ENCODE measurements at places on chromosomes 3 and 15.

DNA sequence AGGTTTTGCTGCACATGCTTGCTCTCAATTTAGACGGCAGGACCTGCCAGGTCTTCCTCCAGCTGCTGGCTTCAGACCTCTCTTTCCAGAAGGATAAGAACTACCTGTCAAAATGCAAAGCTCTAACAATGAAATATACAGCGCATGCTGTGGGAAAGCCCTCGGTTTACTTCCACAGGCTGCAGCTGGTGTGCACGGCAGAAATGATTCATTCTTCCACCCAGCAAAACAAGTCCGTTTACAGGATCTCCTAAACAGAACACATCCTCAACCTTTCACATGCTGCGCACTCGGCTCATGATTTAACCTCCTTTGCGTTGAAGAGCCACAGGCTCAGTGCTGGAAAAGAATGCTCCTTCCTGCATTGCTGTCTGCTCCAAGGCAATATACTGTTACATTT, 92.4 kb upstream of the WNT5A start:
- DNase-seq = no peak

DNA sequence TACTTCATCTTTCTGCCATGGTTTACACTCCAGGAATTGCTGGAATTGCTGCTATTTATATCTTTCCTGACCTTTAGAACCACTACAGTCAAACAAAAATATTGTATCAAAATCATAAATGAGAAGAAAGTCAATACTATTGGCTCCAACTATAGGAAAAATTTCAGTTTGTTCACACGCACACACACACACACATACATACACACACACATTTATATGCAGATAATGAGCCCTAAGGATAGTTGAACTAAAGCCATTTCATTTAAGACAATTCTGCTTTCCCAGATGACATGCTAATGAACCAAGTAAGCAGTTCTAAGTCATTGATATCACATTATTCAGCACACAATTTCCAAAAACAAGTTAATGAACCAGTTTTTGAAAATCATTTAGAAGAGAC, 627.3 kb downstream of the PLOD2 start:
- no peak for DNase-seq

DNA sequence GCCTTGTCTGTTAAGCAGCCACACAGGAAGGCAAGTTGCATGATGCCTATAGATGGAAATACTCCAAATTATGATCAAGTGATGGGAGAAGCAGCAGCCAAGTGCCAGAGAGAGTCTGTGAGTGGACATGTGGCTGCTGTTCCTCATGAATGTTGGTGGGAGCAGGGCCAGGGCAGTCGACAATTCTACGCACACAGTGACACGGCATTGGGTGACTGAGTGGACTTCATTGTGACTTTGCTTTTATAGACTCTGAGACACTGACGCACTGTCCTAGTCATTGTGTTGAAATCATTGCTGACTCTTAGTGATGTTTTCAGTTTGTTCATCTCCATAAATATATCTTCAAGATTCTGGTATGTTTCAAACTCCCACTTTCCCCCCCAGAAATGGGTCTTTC, 246.3 kb upstream of the SEMA6D start:
- no peak for DNase-seq

DNA sequence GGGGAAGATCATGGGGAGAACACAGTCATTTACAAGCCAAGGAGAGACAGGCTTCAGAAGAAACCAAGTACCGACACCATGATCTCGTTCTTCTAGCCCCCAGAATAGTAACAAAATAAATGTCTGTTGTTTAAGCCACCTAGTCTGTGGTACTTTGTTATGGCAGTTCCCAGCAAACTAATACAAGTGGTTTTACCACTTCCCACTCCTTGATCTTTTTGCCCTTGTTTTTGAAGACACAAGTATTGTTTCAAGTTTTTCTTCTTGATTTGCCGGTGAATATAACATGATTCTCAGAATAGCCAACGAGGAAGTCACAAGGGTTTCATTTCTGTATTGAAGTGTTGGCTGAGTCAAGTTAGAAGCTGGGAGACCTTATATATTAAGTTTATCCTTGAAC, 220.3 kb downstream of the SOX2 start:
- no peak for DNase-seq

DNA sequence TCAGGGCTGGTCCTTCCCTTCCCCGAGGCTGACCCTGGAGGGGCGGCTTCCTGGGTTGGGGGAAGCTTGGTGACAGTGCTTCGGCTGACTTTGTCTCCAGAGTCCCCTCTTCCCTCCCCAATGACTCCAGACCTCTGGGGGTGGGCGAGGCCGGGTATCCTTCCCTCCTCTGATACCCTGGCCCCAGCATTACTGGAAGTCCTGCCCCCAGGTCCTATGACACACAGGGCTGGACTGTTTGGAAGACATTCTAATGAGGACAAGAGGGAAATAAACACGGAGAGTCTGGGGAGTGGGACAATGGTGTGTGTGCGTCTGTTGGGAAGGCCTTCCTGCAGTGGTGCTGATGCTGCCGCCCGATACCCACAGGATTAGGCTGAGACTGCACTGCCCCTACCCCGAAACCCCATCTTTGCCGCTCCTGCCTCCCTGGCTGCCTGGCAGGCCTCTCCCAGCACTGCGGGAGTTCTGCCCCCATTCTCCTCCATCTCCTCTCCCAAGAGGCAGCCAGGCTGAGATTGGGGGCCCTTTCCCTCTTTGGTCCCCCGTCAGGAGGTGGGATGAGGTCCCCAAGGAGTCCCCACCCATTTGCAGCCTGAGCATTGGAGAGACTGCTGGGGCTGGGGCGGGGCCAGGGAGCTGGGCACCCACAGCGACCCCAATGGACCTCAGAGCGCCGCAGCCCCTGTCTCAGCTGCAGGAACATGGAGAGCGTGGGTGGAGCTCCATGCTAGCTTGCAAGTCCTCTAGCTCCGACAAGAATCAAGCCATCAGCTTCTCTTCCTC, 29.7 kb upstream of the FBLN2 start:
- no peak for DNase-seq

DNA sequence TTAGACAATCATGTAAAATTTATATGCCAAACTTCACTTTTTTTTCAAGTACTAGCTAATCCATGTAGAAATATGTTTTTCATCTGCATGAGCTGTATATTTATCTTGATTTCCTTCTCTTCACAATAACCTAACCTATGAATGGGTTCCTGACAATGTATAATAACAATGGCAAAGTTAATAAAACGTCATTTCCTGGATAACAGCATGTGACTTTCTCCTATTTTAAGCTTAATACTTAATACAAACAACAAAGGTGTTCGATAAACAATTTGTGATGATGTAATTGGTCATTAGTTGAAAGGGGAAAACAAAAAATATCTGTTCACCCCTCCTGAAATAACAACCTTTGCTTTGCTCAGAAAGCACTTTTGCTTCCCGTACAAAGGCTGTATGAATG, 20.4 kb downstream of the CD200 start:
- DNase-seq = no peak

DNA sequence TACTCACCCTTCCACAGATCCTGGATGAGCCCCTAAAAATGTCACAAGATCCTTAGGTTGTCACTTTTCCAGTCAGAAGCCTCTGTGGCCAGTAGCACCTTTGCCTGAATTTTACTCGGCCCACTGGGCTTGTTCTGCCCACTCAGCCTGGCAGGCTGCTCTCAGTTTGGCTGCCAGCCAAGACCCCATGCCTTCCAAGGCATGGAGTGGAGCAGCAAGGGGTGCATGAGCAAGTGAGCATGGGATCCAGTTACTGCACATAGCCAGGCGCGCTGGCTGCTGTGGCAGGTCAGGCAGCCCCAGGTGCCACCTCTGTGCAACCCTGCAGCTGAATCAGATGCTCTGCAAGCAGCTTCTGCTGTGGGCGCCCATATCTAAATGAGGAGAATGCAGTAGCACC, 79.3 kb downstream of the CGGBP1 start:
- no peak for DNase-seq

- DNase-seq = no peak
Measured at GRCh38 chr3:188796122-188796631, 375.6 kb upstream of the TPRG1 start.

DNA sequence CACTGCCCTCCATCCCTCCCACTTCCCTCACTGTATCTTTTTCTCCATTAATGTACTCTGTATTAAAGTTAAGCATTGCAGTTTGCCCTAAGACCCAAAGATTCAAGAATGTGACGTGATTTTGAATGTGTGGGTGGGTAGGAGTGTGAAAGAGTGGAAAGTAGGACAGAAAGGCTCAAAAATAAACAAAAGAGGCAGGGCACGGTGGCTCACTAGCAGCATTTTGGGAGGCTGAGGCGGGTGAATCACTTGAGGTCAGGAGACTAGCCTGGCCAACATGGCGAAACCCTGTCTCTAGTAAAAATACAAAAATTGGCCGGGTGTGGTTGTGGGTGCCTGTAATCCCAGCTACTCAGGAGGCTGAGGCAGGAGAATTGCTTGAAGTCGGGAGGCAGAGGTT, 18.4 kb downstream of the TFRC start:
- DNase-seq = no peak

DNA sequence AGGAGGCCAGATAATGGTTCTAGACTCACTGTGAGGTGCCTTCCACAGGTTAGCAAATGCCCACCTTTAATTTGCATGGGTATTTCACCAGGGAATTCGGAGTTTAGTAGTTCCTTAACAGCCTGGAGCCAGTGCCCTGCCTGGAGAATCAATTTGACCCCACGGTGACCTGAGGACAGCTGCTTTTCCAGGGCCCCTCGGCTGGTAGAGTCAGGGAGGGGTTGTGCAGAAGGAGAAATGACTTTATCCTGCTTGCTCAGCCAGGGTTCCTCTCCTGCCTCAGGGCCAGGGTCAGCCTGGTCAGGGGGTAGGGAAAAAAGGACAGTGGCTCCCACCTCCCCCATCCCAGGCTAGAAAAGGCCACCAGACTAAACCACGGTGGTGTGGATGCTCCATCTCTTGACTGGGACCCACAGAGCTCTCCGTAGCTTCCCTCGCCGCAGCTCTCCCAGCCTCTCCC, 12.0 kb downstream of the DLL4 start:
- DNase-seq = no peak
